ENCODE measurements at places on chromosomes 16 and 17.

GRCh38 chr17:46741122-46741730 is 77.3 kb downstream of the WNT3 start:
- DNase-seq: no peak

DNA sequence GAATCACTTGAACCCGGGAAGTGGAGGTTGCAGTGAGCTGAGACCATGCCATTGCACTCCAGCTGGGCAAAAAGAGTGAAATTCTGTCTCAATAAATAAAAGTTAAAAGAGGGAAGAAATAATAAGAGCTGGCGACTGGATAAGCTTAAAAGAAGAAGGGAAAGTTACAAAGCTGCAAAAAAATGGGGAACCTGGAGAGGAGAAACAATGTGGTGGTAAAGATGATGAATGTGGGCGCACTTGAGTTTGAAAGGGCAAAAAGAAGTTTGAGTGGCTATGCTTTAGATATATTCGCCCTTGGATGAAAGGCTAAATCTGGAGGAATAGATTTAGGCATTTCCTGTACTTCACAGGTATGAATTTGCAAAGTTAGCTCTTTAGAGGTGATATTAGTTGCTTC is 53.0 kb upstream of the YPEL2 start:
- DNase-seq: no peak

- DNase-seq: no peak
These were observed 24.4 kb downstream of the TBC1D3B start for GRCh38 chr17:36151891-36152638.

DNA sequence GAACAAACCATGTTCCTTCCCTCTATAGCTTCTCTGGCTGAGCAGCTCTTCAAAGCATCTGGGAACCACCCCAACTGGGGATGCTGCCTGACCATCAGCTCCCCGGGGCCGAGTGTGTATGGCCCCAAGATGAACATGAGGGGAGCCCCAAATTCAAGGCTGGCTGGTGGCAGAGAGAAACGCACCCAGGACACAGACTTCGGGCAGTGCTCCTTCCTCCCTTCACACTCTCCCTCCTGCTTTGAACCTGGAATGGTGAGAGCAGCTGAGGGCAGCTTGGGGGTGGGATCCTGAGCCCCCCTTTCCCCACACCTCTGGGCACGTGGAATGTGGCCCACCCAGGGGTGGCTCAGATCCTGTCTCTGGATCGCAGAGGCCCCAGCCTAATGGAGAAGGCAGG is 17.2 kb downstream of the TLE7 start:
- DNase-seq: no peak

DNA sequence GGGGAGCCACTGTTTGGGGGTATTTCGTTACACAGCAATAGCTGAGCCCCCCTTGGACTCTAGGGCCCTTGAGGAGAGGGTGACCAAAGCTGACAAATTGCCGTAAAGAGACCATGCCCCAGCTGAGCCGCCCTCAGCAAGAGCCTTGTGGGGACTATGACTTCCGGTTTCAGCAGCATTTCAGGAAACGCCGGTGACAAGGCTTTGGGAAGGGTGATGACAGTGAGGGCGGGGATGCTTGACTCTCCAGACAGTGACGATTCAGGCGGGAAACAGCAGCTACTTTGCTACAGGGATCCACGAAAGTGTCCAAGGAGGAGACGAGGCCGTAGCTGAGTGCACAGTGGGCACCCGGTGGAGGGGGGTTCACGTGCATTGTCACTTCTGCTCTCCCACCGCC is 360.8 kb downstream of the C16orf95 start:
- no peak for DNase-seq

GRCh38 chr16:20175358-20175757 is 101.7 kb upstream of the GPR139 start:
- no peak for DNase-seq

DNA sequence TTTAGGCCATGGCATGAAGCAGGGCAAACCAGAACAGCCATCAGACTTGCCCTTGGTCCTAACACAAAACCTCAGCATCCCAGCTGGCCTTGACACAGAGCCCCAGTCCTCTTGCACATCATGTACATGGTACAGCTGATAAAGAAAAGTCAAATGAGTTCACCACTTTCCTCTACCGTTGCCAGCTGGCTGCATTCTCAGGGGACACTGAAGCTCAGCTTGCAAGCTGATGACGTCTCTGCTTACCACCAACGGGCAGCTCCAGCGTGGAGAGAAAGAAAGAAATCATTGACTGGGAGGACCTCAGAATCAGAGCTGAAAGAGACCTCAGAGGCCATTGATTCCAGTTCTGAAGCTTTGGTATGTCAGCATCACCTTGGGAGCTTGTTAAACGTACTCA is 80.7 kb upstream of the CES5A start:
- no peak for DNase-seq

- DNase-seq: no peak
These were observed 26.1 kb downstream of the HDAC5 start for GRCh38 chr17:44097110-44097958.

- DNase-seq: peak; percentile 94
These were observed 49.0 kb upstream of the CHMP6 start for GRCh38 chr17:80942423-80943345.

DNA sequence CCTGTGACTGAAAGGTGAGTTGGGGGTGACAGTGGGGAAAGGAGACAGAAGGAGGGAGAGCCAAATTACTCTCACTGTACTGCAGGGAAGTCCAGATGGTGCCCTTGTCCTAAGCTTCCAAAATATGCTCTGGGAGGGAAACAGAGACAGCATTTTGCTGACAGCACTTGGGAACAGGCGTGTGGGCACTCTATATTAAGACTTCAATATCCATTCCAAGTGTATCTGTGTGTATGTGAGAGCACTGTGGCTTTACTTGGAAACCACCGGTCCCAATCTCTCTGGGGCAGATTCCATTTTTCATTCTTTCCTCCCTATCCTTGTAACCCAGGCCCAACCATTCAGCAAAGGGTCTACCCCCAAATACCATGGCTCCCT is 407.3 kb downstream of the UTP18 start:
- no peak for DNase-seq

DNA sequence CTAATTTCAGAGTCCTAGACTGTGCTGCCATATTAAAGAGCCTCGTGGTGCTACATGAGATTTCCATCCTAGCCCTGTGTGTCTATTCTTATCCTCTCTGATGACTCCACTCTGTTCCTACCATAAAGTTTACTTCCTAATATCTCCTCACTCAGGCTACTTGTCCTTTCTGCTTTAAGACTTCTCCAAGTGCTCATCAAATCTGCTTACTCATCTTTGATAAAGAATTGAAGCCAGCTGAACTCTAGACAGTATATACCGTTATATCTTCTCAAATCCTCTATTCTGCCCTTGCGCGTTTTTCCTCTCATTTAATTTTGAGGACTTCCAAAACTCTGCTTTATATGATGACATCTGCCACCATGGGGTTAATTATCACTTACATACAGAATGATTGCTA is 539.5 kb downstream of the HAPSTR1 start:
- DNase-seq: no peak

DNA sequence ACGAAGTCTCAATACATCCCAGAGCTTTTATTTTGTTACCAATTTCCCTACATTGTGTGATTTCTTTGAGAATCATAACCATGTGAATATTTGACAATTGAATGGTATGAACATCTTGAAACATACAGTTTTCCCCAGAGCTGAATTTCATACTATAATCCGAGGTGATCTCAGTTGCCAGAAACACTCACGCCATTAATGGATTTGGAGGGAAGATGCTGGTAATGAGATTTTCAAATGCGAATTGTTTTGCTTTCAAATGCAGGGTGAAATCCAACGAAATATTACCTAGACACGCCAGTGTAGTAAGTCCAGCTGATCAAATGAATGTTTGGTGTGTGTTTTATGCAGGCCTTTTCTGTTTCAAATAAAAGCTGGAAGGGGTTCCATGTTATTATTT is 277.8 kb upstream of the CDH5 start:
- no peak for DNase-seq

DNA sequence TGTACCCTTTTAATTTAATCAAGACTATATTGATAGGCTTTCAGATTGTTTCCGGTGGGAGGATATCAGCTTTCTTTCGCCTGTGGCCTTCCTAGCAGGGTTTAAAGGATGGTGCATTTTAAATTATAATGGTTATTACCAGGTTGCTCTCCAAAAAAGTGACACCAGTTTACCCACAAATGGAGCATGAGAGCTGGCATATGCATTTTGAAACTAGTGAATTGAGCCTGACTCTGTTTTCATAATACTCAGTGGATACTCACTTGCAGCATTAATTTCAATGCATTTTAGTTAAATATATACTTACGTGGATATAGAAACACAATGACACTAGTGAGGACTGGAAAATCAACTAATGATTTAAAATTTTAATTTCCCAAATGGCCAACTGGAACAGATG is 5.8 kb downstream of the MYL4 start:
- DNase-seq: no peak

GRCh38 chr17:55155856-55156560 is 108.8 kb upstream of the HLF start:
- DNase-seq: no peak

- no peak for DNase-seq
These were observed 7.6 kb upstream of the CDK5R1 start for GRCh38 chr17:32479074-32479617.

DNA sequence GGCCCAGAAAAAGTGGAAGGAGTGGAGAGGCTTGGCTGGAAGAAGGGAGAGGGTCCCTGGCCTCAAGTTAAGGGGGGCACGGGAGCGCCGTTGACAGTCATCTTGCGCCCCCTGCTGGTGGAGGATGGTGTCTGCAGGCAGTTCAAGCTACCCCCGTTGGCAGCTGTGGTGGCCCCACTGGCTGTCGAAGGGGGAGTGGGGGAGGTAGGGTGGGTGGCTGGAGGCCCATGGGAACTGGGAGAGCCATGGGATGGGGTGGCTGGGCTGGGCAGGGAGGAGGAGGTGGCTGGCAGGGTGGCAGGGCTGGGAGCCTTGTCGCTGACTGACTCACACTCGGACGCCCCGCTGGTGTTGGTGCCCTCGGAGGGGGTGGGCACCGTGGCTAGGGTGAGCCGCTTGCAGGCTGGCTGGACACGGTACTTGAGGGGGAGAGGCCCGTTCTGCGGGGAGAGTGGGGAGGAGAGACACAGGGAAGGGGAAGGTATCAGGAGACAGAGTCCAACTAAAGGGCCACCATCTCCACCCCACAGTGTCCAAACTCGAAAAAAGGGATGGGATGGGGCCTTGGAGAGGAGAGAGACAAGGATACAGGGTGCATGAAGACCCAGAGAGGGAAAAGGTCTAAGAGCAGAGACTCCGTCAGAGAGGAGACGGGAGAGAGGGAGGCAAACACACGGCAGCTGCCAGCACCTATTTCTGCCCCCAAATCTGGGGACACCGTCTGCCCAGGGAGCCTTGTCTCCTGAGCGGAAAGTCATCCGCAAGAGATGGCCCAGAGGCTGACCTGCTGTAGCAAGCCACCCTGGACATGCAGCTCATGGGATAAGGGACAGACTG is 5.2 kb downstream of the CISD3 start:
- peak; percentile 56 for DNase-seq

DNA sequence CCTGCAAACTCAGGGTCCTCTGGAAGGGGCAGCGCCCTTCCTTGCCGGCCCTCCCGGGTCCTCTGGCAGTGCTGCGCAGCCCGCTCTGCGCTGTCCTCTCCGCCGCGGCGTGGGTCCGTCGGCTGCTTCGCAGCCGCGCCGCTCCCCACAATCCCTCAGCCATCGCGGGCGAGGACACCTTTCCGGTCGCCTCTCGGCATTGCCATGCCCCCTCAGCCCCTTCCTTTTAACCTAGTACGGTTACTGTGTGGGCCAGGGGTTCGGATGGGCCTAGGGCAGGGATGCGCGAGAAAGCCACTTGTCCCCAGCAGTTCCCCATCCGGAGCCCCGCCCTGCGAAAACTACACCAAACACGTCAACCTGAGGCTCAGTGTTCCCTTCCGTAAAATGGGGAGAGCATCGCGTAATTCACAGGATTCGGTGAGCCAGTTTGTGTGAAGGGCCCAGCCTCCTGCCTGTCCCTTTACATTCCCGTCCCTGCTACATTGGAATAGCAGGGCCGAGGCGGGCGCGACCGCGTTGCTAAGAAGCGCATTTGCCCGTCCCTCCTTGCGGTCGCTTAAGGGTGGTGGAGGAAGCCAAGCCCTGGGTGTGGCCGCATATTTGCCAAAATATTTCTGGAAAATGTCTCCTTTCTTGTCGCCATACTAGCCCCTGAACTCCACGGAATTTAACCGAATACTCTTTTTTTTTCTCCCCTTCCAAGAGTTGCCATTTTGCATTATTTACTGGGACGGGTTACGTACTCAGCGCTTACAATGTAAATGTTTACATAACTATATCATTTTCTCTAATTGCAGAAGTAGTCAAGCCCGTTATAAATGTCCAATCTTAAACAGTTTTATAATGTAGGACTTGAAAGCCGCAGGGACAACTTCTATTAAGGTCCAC is 13.2 kb downstream of the COPZ2 start:
- peak; percentile 38 for DNase-seq

GRCh38 chr16:84554627-84555328 is 50.3 kb upstream of the MEAK7 start:
- DNase-seq: no peak

DNA sequence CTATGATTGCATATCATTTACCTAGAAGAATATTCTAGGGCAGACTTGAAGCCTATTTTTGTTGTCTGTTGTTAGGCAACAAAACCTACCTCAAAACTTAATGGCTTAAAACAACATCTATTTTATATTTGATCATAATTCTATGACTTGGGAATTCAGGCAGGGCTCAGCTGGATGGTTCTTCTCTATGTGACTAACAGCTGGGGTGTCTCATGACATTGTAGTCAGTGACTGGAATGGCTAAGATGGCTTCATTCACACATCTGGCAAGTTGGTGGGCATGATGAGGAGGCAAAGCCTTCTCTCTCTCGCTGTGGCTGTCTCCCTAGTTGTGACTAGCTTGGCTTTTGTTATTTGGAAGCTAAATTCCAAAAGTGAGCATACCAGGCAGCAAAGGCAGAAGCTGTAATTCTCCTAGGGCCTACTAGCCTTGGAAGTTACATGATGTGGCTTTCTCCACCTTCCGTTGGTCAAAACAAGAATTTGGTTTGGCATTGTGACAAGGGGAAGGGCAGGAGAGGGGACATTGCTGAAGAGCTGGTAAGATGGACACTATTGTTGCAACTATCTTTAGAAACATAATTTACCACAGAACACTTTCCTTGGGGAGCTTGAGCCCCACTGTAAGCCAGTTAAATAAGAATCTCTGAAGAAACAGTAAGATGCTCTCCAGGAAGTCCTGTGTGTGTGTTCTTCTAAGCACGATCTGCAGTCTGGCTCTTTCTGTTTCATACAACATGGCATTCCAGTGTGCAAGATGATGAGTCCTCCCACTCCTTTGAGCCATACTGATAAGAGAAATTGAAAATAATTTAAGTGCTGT is 39.4 kb downstream of the ZNRF1 start:
- DNase-seq: no peak

GRCh38 chr16:85422196-85422631 is 190.9 kb upstream of the GSE1 start:
- DNase-seq: no peak

DNA sequence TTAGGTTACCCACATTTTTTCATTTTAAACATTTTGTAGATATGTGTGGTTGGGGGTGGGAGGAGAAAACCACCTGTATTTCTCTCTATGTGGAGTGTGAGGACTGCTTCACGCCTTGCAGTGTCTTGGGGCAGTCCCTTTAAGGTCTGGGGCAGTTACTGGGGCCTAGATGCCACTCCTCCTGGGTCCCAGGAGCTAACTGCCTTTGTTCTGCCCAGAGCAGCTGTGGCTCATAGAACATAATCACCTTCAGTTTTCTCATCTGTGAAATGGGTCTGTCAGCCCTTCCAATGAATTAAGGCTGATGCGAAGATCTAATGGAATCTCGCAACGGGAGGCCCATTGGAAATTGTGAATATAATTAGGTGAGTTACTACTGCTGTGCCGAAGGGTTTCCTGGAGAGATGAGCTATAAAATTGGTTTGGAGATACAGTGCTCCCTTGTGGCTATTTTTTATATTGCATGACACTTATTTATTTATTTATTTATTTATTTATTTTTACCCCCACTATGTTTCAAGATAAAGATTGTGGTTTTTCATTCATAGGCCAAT is 22.9 kb downstream of the DHRS7C start:
- peak; percentile 55 for DNase-seq

All from cardiac muscle cell (in vitro differentiated cells and primary cell).